Thyroid gland (tissue), 4 donors: ENCODE measurements at places on chromosomes 16 and 17. TPM values are rescaled to one million over a fixed set of nuclear protein-coding genes. Genes with fewer than 3 reads are reported as not detected.

DNA sequence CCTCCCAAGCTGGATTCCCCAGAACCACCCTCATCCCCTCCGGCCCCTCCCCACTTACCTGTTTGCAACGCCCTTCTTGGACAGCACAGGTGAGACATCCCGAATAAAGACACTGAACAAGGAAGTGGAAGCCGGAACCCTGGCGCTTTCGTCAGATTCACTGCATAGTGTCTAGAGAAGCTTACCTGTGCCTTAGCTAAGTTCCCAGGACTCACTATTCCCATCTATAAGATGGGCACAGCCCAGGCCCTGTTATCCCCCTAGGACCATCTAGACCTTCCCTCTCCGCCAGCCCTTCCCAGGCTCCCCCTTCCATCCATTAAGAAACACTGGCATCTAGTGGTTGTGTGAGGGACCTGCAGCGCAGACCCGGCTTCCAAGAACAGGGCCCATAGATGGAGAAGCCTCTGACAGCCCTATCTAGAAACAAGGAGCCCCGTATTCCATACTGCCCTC, 26.9 kb upstream of the RPL38 start:
- no peak overlapping the region for H3K4me3 ChIP-seq
- no peaks in the 10 kb centered on the region for H3K4me1 ChIP-seq

DNA sequence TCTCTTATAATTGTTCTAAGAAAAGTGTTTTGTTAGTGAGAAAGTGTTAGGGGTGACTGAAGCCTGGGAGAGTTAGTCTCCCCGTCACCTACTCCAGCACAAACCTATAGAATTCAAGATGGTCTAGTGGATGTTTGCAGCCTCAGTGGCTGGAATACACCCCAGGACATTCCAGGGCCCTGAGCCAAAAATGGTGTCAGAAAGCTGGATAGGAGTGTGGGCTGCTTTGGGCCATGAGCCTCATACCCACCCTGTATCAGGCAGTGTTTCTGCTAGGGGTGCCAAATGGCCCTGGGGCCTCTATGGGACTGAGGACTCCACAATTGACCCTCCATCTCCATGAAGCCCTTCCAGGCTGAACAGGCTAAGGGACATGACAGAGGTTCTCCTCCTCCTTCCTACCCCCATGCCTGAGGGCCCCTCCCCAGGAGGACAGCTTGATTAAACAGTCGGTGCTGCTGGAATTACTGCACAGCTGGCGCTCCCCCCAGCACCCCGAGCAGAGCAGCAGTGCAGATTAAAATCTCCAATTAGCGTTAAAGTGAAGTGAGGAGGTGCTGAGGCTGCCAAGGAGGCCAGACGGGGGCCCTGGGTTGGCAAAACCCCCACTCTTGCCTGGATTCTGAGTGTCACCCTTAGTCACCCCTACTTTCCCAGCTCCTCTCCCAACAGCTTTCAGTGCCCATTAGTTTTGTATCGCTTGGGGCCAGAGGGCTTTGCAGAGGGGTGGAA, 59.1 kb downstream of the NEUROD2 start:
- no peaks in the 10 kb centered on the region for H3K4me1 ChIP-seq
- no peak for DNase-seq
- H3K4me3 ChIP-seq: no peak overlapping the region
- no peak overlapping the region for H3K27ac ChIP-seq

DNA sequence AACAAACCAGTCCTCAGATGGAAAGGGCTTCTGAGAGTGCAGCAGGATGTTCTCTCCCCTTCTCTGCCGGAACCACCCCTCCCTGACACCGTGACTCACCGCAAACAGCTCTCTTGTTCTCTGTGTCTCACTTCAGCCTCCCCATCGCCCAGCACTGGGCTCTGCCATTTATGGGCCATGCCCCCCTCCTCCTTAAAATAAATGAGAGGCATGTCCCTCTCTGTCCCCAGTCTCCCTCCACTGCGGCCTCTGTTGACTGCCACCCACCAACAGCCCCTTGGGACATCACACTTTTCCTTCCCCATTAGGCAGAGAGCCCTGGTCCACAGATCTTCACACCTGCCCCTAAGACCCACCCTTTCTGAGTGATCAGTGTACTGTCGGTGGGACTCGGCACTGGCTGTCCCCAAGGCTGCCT, 6.3 kb downstream of the CCDC102A start:
- H3K4me3 ChIP-seq: no peak overlapping the region
- H3K27ac ChIP-seq: no peak overlapping the region
- DNase-seq: no peak

- H3K4me3 ChIP-seq: no peak overlapping the region
- no peaks in the 10 kb centered on the region for H3K36me3 ChIP-seq
- DNase-seq: no peak
- H3K27ac ChIP-seq: no peak overlapping the region
- no peaks in the 10 kb centered on the region for H3K4me1 ChIP-seq
- no peaks in the 10 kb centered on the region for H3K27me3 ChIP-seq
Observed at GRCh38 chr17:66002812-66003211, 189.1 kb downstream of the CEP112 start.

- DNase-seq: no peak
- no peak overlapping the region for H3K4me3 ChIP-seq
- H3K36me3 ChIP-seq: peaks cover 57% of the 10 kb centered on the region
- H3K27me3 ChIP-seq: no peaks in the 10 kb centered on the region
- no peak overlapping the region for H3K27ac ChIP-seq
Observed at GRCh38 chr16:57770361-57770760, 31.9 kb downstream of the KIFC3 start.

DNA sequence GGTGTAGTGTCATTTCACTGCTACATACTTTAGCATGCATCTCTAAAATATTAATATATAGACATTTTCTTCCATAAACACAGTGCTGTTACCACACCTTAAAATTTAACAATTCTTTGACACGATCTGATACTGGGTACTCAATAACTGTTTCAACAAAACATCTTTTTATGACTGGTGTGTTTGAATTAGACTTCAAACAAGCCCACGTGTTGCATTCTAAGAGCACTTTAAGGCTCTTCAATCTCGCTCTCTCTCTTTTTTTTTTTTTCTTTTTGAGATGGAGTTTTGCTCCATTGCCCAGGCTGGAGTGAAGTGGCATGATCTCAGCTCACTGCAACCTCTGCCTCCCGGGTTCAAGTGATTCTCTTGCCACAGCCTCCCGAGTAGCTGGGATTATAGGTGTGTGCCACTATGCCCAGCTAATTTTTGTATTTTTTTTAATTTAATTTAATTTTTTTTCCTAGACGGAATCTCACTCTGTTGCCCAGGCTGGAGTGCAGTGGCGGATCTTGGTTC, 15.8 kb upstream of the SLC46A1 start:
- peak; percentile 54 for DNase-seq
- peaks cover 8% of the 10 kb centered on the region for H3K4me1 ChIP-seq
- no peaks in the 10 kb centered on the region for H3K27me3 ChIP-seq
- H3K27ac ChIP-seq: no peak overlapping the region
- no peaks in the 10 kb centered on the region for H3K36me3 ChIP-seq
- H3K4me3 ChIP-seq: no peak overlapping the region

DNA sequence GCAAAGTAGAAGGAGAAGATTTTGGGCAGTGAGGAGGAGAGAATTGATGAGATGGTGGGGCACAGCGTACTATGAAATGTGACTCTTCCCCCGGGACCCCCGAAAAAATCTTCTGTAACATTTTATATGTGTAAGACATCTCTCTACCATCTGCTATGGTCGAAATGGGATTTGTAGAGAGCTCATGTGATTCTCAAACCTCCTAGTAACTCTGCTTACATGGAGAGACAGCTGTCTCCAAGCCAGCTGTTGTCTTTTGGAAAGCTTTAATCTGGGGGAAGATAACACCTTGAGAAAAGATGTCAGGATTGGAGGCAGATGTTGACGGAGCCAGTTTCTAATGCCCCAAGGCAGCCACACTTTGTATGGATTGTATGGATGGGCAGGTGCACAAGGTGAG, 94.1 kb downstream of the PRKCB start:
- DNase-seq: no peak
- no peaks in the 10 kb centered on the region for H3K36me3 ChIP-seq
- no peaks in the 10 kb centered on the region for H3K4me1 ChIP-seq
- no peak overlapping the region for H3K27ac ChIP-seq
- H3K4me3 ChIP-seq: no peak overlapping the region

- H3K27ac ChIP-seq: no peak overlapping the region
- DNase-seq: no peak
- no peak overlapping the region for H3K4me3 ChIP-seq
- no peaks in the 10 kb centered on the region for H3K36me3 ChIP-seq
Observed at GRCh38 chr16:17354141-17354601, 116.6 kb downstream of the XYLT1 start.

GRCh38 chr17:17201907-17202306, 4.2 kb downstream of the PLD6 start:
- H3K27me3 ChIP-seq: no peaks in the 10 kb centered on the region
- H3K36me3 ChIP-seq: no peaks in the 10 kb centered on the region
- H3K27ac ChIP-seq: no peak overlapping the region

GRCh38 chr16:2689968-2690801, 7.9 kb downstream of the KCTD5 start:
- no peak overlapping the region for H3K4me3 ChIP-seq
- H3K27ac ChIP-seq: no peak overlapping the region
- no peaks in the 10 kb centered on the region for H3K36me3 ChIP-seq
- no peak for DNase-seq
- peaks cover 24% of the 10 kb centered on the region for H3K4me1 ChIP-seq

GRCh38 chr17:37438141-37438540, 31.5 kb downstream of the TADA2A start:
- H3K36me3 ChIP-seq: peaks cover 23% of the 10 kb centered on the region
- peak; percentile 24 for DNase-seq
- peak overlapping the region; percentile 56 for H3K27ac ChIP-seq

DNA sequence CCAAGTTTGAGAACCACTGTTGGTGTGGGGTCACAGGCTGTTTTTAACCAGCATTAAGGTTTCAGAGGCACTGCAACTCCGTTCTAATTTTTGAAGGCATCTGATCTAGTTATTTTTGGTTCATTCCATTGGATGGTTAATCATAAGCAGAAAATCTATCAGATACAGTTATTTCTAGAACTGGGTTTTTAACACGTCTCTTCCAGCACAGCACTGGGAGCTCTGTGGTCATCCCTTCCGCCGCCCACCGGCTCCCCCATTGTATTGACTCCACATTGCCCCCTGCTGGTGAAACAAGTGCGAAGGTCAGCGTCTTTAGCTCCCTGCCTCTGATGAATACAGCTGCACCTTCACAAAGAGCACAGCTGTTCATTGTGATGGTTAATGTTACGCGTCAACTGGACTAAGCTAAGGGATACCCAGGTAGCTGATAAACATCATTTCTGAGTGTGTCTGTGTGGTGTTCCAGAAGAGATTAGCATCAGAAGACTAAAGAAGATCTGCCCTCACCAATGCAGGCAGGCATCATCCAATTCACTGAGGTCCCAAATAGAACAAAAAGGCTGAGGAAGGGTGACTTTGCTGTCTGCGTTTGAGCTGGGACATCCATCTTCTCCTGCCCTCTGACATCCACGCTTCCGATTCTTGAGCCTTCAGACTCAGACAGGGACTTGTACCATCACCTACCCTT, 8.5 kb downstream of the CCL18 start:
- H3K4me3 ChIP-seq: no peak overlapping the region
- H3K27me3 ChIP-seq: no peaks in the 10 kb centered on the region
- H3K36me3 ChIP-seq: no peaks in the 10 kb centered on the region
- DNase-seq: peak; percentile 44

DNA sequence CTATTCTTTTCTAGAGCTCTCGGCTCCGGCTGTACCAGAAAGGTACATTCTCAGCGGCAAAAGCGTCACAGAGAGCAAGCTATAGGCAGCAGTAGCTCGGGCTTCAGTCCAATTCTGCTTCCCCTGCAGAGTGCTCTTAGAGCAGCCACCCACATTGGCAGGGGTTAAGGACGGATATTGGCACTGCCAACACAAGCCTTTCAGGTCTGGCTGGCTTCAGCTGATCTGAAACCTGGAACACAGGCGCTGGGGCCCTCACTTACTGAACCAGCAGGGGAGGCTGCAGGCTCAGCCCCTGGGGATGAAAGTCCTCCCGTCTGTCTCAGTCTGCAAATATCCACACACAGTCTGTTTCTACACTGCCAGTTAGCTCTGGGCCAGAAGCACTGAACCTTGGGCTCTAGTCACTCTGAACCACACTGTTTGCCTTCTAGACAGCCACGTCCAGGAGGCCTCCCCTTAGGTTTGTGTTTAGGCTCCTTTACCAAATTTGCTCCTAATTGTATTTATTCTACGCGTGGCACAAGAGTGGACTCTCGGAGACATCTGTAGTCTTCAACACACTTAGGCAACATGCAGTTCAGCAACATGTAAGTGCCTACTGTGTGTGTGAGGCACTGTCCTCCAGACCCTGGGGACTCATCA, 40.1 kb downstream of the HIC1 start:
- H3K27ac ChIP-seq: peak overlapping the region; percentile 73
- H3K4me3 ChIP-seq: no peak overlapping the region
- H3K27me3 ChIP-seq: no peaks in the 10 kb centered on the region
- DNase-seq: peak; percentile 92
- no peaks in the 10 kb centered on the region for H3K36me3 ChIP-seq
- H3K4me1 ChIP-seq: peaks cover 30% of the 10 kb centered on the region

DNA sequence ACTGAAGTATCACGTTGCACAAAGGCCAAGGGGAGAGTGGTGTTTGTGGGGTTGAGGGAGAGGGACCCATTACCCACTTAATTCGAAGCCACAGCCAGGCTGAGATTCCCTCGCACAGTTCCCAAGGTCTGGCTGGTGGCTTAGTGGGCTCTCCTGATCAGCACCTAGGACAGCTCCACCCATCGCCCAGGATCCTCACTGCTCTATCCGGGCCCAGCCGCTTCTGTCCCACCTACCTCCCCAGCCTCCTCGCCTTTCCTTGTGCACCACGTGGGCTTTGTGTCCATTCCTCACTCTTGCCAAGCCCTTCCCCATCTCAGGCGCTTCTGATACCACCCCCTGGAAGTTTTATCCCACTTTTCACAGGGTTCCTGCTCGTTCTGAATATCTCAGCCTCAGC, 163.5 kb downstream of the CCT6B start:
- no peaks in the 10 kb centered on the region for H3K4me1 ChIP-seq
- H3K27ac ChIP-seq: no peak overlapping the region
- H3K27me3 ChIP-seq: no peaks in the 10 kb centered on the region
- no peak overlapping the region for H3K4me3 ChIP-seq
- DNase-seq: peak; percentile 3

Gene RARA
- total RNA-seq: 46.6 TPM

Gene RNU2-1
- total RNA-seq: not detected

Gene CRYM
- not detected for total RNA-seq

Gene MRPL45
- total RNA-seq: 38.3 TPM

Gene SEPTIN12
- not detected for total RNA-seq

Gene SOX8
- total RNA-seq: 0.15 TPM

Gene MYH1
- not detected for total RNA-seq

Gene KRTAP1-5
- total RNA-seq: not detected

Gene KRTAP3-2
- total RNA-seq: not detected

Gene KCNH6
- not detected for total RNA-seq

Gene PRCD
- 1.8 TPM for total RNA-seq

Gene VPS9D1
- 8.1 TPM for total RNA-seq

Gene HSPB9
- total RNA-seq: not detected
